ENCODE measurements at places on chromosomes 1 and 21. TPM values are rescaled to one million over a fixed set of nuclear protein-coding genes. Genes with fewer than 3 reads are reported as not detected.

Gene DUSP23
- total RNA-seq: 31.0 TPM

Gene UBL4B
- total RNA-seq: not detected

Gene OR2T29
- total RNA-seq: not detected

Gene G0S2
- total RNA-seq: 5.8 TPM

Gene HSF2BP
- total RNA-seq: 3.0 TPM

Gene GJA8
- total RNA-seq: not detected

Gene PIGP
- total RNA-seq: 30.7 TPM

Gene LENEP
- 1.7 TPM for total RNA-seq

Gene CAPN9
- not detected for total RNA-seq

DNA sequence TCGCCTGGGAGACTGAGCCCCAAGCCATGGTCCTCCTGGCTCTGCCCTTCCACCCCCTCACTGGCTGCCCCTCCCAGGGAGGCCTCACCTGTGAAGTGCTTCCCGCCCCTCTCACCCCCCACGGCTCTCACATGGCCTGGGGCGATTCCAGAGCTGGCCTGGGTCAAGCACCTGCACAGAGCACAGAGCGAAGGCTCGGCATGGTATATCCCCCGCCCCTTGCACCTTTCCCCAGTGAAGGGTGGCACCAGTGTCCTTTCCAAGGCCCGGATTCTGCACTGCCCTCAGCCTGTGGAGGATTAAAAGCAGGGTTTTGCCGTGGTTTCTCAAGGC, 1.1 kb upstream of the AJAP1 start:
- DNase-seq: no peak
- peaks cover 46% of the 10 kb centered on the region for H3K27me3 ChIP-seq
- H3K27ac ChIP-seq: no peak overlapping the region
- no peaks in the 10 kb centered on the region for H3K4me1 ChIP-seq
- H3K4me3 ChIP-seq: no peak overlapping the region
- H3K36me3 ChIP-seq: no peaks in the 10 kb centered on the region

GRCh38 chr1:230423951-230424350, 2.2 kb downstream of the PGBD5 start:
- H3K4me3 ChIP-seq: no peak overlapping the region
- H3K27me3 ChIP-seq: peaks cover 76% of the 10 kb centered on the region
- H3K27ac ChIP-seq: no peak overlapping the region
- H3K4me1 ChIP-seq: peaks cover 5% of the 10 kb centered on the region
- H3K36me3 ChIP-seq: no peaks in the 10 kb centered on the region

GRCh38 chr1:214637125-214637524, 34.1 kb downstream of the CENPF start:
- no peak overlapping the region for H3K27ac ChIP-seq
- H3K4me3 ChIP-seq: no peak overlapping the region
- H3K36me3 ChIP-seq: peaks cover 98% of the 10 kb centered on the region
- no peak for DNase-seq
- no peaks in the 10 kb centered on the region for H3K4me1 ChIP-seq

DNA sequence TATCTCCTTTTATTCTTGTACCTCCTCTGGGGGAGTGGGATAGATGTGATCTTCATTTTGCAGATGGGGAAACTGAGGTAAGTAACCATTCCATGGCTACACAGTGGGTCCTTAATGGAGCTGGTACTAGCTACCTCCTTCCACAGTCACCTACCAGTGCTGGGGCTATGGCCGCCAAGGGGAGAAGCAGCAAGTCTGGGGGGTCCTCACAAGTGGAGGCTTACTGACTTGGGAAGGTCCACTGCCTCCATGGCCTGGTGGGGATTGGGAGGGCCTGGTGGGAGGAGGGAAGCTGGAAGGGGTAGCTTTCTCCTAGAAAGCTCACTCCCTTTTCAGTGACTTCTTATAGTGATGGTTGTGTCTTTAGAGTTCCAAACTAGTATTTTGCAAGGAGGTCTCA, 5.9 kb upstream of the FOXO6 start:
- no peaks in the 10 kb centered on the region for H3K36me3 ChIP-seq
- H3K4me1 ChIP-seq: peaks cover 2% of the 10 kb centered on the region
- no peak for DNase-seq

- H3K36me3 ChIP-seq: no peaks in the 10 kb centered on the region
- no peaks in the 10 kb centered on the region for H3K27me3 ChIP-seq
- no peak overlapping the region for H3K27ac ChIP-seq
- no peak for DNase-seq
- H3K4me3 ChIP-seq: no peak overlapping the region
Measured at GRCh38 chr21:24870633-24871032, 736.6 kb downstream of the MRPL39 start.

DNA sequence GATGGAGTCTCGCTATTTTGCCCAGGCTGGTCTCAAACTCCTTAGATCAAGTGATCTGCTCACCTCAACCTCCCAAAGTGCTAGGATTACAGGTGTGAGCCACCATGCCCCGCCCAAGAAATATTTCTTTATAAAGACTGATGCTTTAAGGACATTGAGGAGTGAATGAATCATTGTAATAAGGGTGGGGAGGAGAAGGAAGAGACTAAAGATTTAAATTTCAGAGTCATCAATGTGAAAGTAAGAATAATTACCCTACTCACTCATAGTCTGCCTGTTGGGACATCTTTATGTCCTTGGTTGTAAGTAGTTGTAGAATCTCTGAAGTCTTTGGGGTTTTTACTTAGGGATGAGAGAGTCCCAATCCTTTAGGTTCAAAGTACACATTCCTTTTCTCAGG, 7.3 kb downstream of the KDM1A start:
- no peak overlapping the region for H3K27ac ChIP-seq
- H3K27me3 ChIP-seq: no peaks in the 10 kb centered on the region
- H3K4me3 ChIP-seq: no peak overlapping the region

GRCh38 chr21:28516991-28517592, 475.6 kb downstream of the LTN1 start:
- H3K4me3 ChIP-seq: no peak overlapping the region
- no peaks in the 10 kb centered on the region for H3K4me1 ChIP-seq
- no peak overlapping the region for H3K27ac ChIP-seq
- DNase-seq: peak; percentile 61
- no peaks in the 10 kb centered on the region for H3K36me3 ChIP-seq

DNA sequence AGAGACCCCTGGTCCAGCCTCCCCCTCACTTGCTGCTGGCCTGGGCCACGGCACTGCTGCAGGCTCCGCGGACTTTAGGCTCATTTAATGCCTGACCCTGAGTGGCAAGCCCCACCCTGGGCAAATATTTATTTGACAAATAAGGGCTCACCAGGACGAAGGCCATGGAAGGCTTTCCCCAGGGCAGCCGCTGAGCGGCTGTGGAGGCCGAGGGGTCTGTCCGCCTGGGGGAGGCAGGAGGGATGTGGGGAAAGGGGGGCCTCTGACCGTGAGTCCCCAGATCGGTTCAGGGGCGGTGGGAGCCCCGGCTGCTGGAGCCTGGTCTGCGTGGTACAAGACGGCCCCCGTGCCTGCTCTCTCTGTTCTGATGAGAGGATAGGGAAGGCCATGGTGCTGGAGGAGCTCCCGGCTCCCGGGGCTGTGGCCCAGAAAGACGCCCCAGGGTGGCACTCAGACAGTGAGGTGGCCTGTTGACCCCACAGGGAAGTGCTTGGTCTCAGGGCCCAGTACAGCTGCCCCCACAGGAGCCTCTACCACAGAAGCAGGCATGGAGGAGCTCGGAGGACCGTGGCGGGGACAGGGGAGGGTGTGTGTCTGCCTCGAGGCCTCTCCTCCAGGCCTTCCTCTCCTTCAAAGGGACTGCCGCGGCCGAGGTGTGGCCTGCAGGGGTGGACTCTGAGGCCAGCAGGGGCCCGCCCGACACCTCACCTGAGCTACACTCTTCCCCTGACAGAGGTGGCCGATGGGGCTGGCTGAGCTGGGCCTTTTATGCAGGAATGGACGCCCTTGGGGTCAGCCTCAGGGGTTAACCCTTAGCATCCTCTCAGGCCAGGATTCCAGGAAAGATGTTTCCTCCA, 9.1 kb upstream of the C1orf159 start:
- DNase-seq: no peak
- peaks cover 11% of the 10 kb centered on the region for H3K4me1 ChIP-seq
- no peak overlapping the region for H3K27ac ChIP-seq
- no peak overlapping the region for H3K4me3 ChIP-seq

DNA sequence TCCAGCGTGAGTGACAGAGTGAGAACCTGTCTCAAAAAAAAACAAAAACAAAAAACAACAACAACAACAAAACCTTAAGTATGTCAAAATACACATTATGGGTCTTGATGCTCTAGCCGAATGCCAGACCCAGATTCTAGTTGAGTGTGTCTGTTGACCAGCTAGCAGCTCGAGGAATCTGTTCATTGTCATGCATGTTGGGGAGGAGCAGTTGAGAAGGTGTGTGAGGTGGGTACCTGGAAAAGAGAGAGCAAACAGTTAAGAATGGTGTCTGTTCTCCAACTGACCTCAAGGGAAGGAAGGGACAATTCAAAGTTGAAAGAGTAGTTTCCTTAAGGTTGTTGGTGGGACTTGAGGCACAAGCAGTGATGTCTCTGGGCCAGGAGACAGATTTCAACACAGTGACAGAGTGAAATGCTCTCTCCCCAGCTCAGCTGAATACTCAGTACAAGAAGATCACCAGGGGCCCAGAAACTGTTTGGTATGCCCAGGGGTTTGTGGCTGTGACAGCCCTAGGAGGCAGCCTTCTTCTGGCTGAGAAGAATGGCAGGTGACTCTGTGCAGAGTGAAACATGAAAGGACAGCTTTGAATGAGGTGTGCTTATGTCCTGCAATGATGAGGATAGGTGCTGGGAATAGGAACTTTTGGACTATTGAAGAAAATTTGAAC, 14.4 kb upstream of the POU2F1 start:
- no peaks in the 10 kb centered on the region for H3K36me3 ChIP-seq
- H3K4me3 ChIP-seq: no peak overlapping the region
- H3K4me1 ChIP-seq: peaks cover 29% of the 10 kb centered on the region
- H3K27me3 ChIP-seq: no peaks in the 10 kb centered on the region
- no peak for DNase-seq
- no peak overlapping the region for H3K27ac ChIP-seq

DNA sequence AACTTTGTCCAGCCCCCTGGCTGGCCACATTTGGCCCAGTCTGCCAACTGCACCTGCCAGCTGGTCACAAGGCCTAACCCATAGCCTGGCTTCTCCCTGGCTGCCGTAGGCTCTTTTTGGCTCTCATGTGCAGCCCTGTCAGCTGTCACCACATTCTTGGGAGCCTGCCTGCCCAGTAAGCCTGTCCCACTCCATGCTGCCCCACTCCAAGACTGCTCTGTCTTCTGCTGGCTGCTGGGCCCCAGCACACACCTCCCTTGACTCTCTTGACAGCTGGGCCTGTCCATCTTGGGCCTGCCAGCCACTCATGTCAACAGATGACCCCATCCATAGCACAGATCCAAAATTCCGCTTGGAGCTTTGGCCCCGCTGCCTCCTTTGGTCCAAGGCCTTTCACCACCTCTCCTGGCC, 74.3 kb upstream of the EDN2 start:
- H3K36me3 ChIP-seq: no peaks in the 10 kb centered on the region
- no peak for DNase-seq
- no peaks in the 10 kb centered on the region for H3K4me1 ChIP-seq
- H3K4me3 ChIP-seq: no peak overlapping the region
- no peaks in the 10 kb centered on the region for H3K27me3 ChIP-seq

DNA sequence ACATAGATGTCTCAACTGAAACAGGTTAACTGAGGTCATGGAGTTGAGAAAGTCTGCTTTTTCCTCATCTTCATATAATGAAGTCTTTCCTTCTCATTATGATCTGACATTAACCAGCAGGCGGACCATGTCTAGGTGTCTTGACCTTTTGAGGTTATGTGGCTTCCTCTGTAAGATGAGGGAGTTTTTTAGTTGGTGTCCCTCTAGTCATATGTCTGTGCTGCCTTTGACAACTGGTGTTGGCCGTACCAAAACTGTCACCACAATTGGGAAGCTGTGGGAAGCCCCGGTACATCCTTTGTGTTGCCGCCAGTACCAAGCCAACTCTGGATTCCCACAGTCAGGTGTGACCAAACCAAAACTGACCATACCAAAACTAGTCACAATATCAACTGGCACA, 105.1 kb downstream of the PBX1 start:
- no peaks in the 10 kb centered on the region for H3K36me3 ChIP-seq
- no peak overlapping the region for H3K4me3 ChIP-seq

DNA sequence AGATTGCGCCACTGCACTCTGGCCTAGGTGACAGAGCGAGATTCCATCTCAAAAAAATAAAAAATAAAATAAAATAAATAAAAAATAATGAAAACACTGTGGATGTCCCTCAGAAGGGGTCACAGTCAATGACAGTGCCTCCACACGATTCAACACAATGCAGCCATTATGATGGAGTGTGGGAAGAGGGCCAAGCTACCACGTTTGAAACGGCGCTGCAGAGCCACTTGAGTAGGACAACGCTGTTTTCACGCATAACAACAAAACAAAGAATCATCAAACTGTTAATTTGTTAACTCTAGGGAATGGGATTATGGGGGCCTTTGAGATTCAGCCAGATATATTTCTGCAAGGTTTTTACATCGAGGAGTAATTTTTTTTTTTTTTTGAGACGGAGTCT, 36.5 kb downstream of the NKAIN1 start:
- H3K27ac ChIP-seq: no peak overlapping the region
- H3K4me1 ChIP-seq: no peaks in the 10 kb centered on the region
- H3K27me3 ChIP-seq: no peaks in the 10 kb centered on the region

- DNase-seq: no peak
- peaks cover 44% of the 10 kb centered on the region for H3K4me1 ChIP-seq
- no peak overlapping the region for H3K4me3 ChIP-seq
- no peak overlapping the region for H3K27ac ChIP-seq
Measured at GRCh38 chr1:156494309-156494895, 6.2 kb downstream of the MEF2D start.

Measured in A673 (cell line).